ENCODE measurements at places on chromosomes 2 and 18. TPM values are rescaled to one million over a fixed set of nuclear protein-coding genes. Genes with fewer than 3 reads are reported as not detected.
A peak's percentile ranks its signal among the peaks of the same experiment; 100 is the strongest.

Gene MRPL44
- 45.8 TPM for total RNA-seq

GRCh38 chr2:27833931-27834330 lies 56.3 kb downstream of the RBKS start:
- no peak for DNase-seq

- DNase-seq, result no peak
These were observed 217.7 kb downstream of the ZBTB7C start for GRCh38 chr18:48191494-48191893.

DNA sequence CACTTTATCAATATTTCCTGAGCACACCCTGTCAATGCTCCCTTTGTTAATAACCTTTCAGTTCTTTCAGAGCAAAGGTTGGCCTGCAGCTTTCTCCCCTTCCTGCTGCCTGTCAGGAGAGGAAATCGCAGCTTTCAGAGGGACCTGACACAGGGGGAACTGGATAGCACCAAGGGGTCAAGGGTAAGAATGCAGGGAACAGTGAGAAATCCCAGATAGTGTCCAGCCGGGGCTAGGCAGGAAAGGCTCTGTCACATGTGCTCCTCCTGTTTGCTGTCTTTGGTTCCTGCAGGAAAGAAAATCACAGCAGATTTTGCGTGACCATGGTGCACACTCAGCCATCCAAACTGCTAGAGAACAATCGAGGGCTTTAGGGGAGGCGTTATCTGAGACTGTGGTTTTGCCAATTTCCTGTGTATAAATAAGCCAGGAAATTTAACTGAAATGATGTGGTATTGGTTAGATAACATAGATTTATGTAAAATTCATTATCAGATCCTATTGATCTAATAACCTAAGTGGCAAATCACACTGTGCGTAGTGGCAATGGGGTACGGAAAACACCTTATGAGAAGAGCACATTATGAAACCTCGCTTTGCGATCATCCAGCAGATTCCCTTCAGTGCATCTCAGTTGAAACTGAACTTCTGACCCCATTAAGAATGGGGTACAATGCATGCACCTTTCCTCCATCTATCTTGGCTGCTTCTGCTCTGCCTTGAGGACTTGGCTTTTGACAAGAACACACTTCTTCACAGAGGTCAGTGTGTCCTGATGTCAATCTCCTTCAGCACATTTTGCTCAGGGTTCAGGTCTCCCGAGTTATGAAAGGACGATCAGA lies 178.0 kb downstream of the ICOS start:
- no peak for DNase-seq

DNA sequence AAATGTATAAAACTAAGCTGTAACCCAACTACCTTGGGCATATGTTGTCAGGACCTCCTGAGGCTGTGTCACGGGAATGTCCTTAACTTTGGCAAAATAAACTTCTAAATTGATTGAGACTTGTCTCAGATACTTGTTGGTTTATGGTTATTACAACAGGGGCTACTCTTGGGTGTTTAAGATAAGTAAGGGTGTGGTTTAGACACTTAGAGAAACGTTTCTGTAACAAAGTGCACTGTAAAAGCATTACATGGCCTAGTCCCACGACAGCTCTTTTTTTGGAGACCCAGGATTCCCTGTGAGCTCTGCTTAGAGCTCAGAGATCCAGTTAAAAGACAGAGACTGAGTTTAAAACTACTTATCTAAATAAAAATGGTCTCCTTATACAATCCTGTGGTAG lies 32.3 kb upstream of the LIPG start:
- DNase-seq, result no peak

- no peak for DNase-seq
These were observed 63.7 kb downstream of the TANC1 start for GRCh38 chr2:159032146-159032545.

Gene TMEM237
- total RNA-seq, result 29.4 TPM

GRCh38 chr2:99032786-99033185 lies 96.8 kb upstream of the CRACDL start:
- peak; percentile 1 for DNase-seq

Gene PROC
- not detected for total RNA-seq

DNA sequence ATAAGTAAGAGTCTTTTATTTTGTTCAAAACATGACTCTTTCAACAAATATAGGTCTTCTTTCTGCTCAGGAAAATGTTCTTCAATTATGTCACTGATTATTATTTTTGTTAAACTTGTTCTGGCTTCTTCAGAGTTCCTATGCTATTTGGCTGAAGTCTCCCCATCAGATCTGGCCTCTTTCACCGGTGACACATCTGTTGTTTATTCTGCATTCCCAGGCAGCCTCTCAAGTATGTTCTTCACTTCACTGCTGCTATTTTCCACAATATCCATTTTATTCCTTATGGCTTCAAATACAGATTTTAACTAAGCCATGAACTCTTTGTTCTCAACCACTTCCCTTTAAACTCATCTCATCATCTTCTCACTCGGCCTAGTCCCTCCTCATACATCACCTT lies 45.7 kb downstream of the HDAC4 start:
- no peak for DNase-seq

Gene COL4A4
- 5.9 TPM for total RNA-seq

- DNase-seq, result no peak
These were observed 26.1 kb upstream of the SERTAD2 start for GRCh38 chr2:64679673-64680425.

GRCh38 chr2:149857344-149857743 lies 269.8 kb upstream of the MMADHC start:
- DNase-seq, result no peak

Gene NEU4
- total RNA-seq, result 0.34 TPM

- no peak for DNase-seq
These were observed at the start of gene PHLPP1 for GRCh38 chr18:62715436-62715758. TSS of gene PHLPP1 (plus strand) at chr18:62715541. CDS start at chr18:62715684, 143 bp downstream.

- no peak for DNase-seq
These were observed 676.3 kb downstream of the IRS1 start for GRCh38 chr2:226123300-226123699.

Gene SRBD1
- 20.6 TPM for total RNA-seq

DNA sequence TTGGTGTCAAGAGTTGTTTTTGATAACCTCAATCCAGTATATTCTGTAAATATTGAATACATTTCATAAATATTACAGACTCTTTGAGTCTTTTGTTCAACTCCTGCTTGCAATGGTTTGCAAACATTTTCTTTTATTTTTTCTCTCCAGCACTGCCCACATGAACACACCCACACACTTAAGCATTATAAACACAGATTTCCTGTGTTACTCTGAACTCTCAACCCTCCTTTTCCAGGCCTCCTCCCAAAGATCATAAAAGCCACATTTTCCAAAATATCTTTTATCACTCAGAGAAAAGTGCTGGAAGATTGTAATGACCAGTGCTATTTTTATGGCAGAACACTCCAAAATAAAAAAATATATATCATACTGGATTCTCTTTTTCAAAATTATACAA lies 20.5 kb downstream of the ARHGAP25 start:
- no peak for DNase-seq

Gene CARF
- total RNA-seq, result 4.2 TPM

Gene SERPINB11
- total RNA-seq, result not detected

Gene DYSF
- total RNA-seq, result 0.89 TPM

- no peak for DNase-seq
These were observed 210.6 kb downstream of the TFCP2L1 start for GRCh38 chr2:121074293-121074932.

Gene TRIM43
- total RNA-seq, result not detected

Gene LYPD6B
- total RNA-seq, result 6.1 TPM

- no peak for DNase-seq
These were observed 1.5 kb upstream of the BOLA3 start for GRCh38 chr2:74149247-74149525.

DNA sequence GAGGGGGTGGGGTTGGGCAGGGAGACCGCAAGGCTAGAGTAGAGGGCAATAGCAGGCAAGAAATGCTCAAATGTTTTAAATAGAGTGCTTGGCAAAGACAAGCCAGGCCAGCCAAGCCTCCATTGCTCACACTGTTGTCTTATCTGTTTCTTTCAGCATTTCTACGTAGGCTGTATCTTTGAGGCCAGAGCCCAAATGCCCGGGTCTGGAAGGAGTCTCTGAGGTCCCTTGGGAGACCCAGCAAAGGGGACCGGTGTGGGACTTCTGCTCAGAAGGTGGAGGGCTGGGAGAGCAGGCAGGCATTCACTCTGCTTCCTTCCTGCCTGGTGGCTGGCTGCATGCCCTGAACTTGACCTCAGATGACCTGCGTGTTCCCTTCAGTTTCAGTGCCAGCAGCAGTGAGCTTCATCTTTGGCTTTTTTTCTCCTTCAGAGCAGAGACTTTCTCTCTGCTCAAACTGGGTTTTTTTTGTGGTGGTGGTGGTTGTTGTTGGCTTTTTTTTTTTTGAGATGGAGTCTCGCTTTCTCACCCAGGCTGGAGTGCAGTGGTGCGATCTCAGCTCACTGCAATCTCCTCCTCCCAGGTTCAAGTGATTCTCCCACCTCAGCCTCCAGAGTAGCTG lies 13.7 kb upstream of the TET3 start:
- no peak for DNase-seq

Gene ATP6V1C2
- total RNA-seq, result 2.0 TPM

Gene EDAR
- 0.15 TPM for total RNA-seq

Gene PLEK
- 0.22 TPM for total RNA-seq

DNA sequence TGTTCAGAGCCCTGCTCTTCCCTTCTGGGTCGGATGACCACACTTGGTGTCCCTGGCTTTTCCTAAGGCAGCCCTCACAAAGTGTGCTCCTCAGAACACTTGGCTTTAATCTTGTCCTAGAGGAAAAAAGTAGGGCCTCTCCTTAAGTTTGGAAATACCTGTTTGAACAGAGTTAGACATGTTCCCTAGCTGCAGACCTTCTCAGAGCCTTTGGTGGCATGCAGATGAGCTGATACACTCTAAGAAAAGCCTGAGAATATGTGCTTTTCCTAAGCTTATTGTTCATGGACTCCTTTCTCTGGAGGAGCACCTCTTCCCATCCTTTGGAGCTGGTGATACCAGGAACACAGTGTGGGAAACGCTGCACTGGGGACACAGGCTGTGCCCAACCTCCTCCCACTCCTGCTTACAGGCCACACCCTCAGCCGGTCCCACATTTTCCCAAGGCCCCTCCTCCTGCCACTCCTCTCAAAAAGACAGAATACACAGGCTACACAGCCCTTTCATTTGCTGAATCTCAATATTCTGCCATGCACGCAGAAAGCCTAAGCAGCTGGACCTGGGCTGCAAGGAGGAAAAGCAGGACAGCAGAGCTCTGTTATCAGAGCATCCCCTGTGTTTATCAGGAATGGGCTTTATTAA lies 443.6 kb downstream of the NBAS start:
- no peak for DNase-seq

- DNase-seq, result no peak
These were observed 22.9 kb upstream of the NCKAP5 start for GRCh38 chr2:133591164-133591563.

- DNase-seq, result no peak
These were observed 172.2 kb upstream of the MYO3B start for GRCh38 chr2:170005702-170006101.

Gene GREB1
- total RNA-seq, result 6.2 TPM

- DNase-seq, result no peak
These were observed 96.2 kb downstream of the GORASP2 start for GRCh38 chr2:171025214-171025613.

- no peak for DNase-seq
These were observed 69.7 kb downstream of the UGGT1 start for GRCh38 chr2:128160616-128161275.

All from HCT116 (cell line).